ENCODE measurements at places on chromosomes 12 and 14.

- no peak for DNase-seq
Observed at GRCh38 chr12:33654313-33654712, 214.7 kb upstream of the SYT10 start.

GRCh38 chr14:85535991-85536832 lies 6.3 kb downstream of the FLRT2 start:
- DNase-seq = no peak

- DNase-seq = no peak
Observed at GRCh38 chr14:33999771-34000291, 49.0 kb upstream of the EGLN3 start.

DNA sequence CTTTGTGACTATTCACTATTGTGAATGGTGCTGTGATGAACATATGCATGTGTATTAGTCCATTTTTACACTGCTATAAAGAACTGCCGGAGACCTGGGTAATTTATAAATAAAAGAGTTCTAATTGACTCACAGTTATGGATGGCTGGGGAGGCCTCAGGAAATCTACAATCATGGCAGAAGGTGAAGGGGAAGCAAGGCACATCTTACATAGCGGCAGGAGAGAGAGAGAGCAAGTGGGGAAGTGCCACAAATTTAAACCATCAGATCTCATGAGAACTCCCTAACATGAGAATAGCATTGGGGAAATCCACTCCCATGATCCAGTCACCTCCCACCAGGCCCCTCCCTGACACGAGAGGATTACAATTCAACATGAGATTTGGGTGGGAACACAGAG lies 90.8 kb downstream of the ATP23 start:
- DNase-seq = no peak

GRCh38 chr12:68440068-68440581 lies 108.0 kb upstream of the MDM1 start:
- no peak for DNase-seq

- DNase-seq = no peak
Observed at GRCh38 chr12:106428384-106428783, 70.8 kb downstream of the POLR3B start.

DNA sequence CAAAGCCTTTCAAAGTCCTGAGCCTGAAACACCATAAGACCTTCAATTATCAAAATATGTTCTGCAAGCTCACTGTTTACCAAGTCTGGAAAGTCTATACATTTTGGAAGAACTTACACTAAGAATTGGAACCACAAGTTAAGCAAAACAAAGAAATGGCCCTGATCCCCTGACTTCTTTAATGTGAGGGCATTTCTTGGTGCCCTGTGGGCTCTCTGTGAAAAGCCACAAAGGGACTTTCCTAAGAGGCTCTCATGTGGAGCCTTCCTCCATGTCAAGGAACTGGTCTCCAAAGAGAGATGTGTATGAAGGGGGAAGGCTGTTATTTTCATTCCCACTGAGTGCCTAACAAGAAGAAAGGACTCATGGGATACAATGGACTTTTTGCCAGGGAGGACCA lies 13.5 kb upstream of the MYH6 start:
- no peak for DNase-seq

DNA sequence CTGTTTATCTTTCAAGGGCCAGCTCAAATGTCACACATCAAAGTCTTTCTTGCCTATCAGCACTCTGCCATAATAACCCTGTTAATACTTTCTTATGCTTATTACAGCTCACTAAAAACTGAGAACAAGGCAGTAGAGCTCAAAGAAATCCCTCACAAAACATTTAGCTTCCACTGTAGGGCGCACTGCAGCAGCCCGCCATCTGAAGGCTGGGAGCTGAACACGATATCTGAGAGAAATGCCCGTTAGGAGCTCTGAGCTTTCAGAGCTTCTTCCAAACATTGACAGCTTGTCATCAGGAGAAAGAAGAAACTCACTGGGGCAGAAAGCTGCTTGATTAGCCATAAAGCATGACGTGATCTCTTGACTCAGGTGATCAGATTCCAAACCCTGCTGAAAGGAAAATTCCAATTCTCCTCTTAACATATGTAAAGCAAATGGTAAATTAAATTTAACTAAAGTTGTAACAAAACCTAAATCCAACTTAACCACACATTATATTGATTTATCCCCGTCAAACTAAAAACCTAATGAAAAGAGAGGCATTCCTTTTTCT lies 175.7 kb downstream of the C12orf50 start:
- DNase-seq = no peak
